ENCODE measurements at places on chromosomes 2 and 18. TPM values are rescaled to one million over a fixed set of nuclear protein-coding genes. Genes with fewer than 3 reads are reported as not detected.

UGT1A3 gene
- total RNA-seq: not detected

DNA sequence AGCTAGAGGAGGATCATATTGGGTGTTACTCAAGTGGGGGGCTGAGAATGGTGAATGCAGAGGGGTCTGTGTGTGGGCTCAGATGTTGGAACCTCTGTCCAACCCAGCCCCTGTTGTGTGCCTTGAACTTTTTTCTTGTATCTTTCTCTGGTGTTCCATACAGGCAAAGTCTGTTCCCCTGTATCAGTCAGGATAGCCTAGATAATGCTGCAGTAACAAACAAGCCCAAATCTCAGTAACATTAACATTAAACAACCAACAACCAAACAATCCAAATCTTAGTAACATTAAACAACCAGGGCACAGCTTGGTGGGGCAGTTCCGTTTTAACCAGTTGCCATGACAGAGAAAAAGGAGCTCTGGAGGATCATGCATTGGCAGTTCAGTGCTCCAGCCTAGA lies 103.7 kb downstream of the CTIF start:
- DNase-seq: no peak

DNA sequence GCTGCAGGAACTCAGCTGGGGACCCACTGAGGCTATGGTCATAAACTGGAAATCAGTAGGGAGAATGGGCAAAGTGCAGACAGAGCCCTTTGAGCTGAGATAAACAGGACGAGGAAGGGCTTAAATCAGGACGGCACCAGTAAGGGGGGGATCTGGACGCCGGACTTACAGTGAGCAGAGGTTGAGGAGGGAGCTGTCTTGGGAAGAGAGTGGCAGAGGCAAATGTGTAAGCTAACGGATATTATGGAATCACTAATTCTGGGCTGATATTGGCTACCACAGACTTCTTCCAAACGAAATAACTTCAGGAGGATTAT lies 539 bp downstream of the CYP27A1 start:
- DNase-seq: no peak

- no peak for DNase-seq
Observed at GRCh38 chr2:67733517-67733916, 329.3 kb downstream of the C1D start.
